ENCODE measurements at places on chromosomes 2 and 18. TPM values are rescaled to one million over a fixed set of nuclear protein-coding genes. Genes with fewer than 3 reads are reported as not detected.

ANKRD30BL gene
- not detected for total RNA-seq

CKAP2L gene
- total RNA-seq, result not detected

DNA sequence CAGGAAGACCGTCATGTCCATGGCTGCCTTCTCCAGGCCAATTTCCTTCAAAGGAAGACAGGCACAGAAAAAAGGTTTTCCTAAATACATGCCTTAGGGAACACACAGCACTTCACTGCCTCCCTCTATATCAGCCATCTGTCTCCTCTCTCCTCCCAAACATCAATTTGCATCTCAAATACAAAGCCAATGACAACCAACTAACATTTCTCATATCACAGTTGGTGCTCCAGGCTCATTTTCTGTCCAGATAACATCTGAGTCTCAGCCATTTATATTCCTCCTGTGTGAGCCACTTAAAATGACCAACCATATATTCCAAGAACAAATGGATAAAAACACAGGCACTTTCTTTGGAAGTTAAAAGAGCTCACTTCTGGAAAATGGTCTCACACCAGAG is 62.5 kb upstream of the ACAA2 start:
- no peak for DNase-seq

ZBTB7C gene
- total RNA-seq, result 6.7 TPM

GRCh38 chr2:71716697-71717624 is 263.6 kb downstream of the DYSF start:
- DNase-seq, result peak; percentile 94

AQP12B gene
- not detected for total RNA-seq

DNA sequence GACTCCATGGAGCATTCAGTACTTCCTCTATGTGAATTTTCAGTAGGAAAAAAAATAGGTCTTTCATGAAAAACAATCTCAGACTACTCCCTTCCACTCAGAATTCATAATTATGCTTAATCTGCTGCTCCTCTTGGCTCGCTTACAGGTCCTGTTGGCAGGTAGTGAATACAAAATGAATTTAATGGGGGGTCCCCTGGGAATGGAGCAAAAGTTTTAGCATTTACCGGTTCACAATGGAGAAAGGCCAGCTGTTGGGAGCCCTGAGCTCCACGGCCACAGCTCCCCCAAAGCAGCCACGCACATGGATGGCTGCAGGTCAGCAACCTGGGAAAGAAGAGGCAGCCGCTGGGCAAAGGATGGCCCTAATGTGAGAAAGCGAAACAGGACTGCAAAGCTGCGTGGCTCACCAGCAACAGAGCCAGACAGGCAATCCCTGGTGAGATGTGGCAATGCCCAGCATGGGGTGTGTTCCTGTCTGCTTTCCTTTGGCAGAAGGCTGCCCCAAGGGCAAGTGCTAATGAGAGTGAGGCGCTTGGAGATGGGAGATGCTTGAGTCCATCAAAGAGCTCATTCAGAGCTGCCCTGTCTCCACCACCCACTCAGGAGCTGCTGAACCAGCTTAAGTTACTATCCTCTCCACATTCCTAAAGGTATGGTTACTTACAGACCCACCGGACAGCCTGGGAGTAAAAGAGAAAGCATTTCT is 447.4 kb downstream of the EPHA4 start:
- DNase-seq, result no peak

- DNase-seq, result no peak
Observed at GRCh38 chr2:55061523-55062344, 11.5 kb upstream of the RTN4 start.

CCDC150 gene
- 4.5 TPM for total RNA-seq

SERPINB3 gene
- not detected for total RNA-seq

SLC5A7 gene
- 0.11 TPM for total RNA-seq

ACMSD gene
- total RNA-seq, result not detected

ERICH2 gene
- total RNA-seq, result not detected

ABCG5 gene
- total RNA-seq, result not detected

GRCh38 chr2:79292239-79292957 is 132.8 kb upstream of the REG3A start:
- DNase-seq, result no peak

GRCh38 chr2:135689679-135690078 is 52.0 kb upstream of the UBXN4 start:
- DNase-seq, result no peak

DNA sequence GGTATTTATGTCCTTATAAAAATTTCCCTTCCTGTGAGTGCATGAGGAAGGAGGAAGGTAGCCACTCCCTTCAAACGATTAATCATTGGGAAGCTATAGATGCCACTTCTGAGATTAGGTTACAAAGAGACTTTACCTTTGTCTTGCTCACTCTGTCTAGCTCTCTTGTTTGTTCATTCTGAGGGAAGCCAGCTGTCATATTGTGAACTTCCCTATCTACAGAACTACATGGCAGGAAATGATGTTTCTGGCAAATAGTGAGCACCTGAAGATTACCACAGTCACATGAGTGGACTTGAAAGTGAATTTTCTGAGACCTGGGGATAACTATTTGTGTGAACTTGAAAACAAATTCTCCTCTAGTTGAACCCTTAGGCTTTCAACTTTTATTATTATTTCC is 776.8 kb downstream of the CCDC85A start:
- DNase-seq, result no peak

DNA sequence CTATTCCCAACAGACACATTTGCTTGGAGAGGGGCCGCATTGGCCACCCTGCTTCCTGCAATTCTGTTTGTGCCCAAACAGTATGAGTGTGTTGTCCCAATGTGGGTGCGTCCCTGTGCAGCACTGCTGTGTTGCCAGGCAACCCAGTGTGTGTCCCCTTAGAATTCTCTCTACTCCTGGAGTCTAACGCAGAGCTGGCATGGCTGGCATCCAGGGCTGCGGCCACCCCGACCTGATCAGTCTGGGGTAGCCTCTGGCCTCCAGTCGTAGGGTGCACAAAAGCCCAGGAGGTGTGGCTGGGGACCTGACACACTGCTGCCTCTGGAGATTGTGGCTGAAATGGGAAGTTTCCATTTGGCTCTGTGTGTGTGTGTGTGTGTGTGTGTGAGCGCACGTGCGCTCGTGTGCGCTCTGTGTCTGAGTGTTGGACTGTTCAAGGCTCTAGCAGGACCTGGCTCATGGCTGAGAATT is 48.0 kb downstream of the TEX44 start:
- peak; percentile 78 for DNase-seq

DNA sequence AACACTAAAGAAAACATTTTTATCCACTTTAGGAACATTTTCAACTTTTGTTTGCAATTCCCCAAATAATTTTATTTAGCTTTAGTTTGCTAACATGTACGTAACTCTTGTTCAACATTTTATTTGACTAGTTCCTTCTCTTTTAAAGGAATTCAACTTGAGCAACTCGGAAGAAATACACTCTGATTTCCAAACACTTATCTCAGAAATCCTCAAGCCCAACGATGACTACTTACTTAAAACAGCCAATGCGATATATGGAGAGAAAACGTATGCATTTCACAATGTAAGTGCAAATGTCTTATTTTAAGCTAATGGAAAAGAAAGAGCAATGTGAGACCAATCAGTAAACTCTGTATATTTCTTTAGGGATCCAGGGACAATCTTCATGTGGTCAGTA is 10.1 kb downstream of the SERPINB10 start:
- no peak for DNase-seq

DNA sequence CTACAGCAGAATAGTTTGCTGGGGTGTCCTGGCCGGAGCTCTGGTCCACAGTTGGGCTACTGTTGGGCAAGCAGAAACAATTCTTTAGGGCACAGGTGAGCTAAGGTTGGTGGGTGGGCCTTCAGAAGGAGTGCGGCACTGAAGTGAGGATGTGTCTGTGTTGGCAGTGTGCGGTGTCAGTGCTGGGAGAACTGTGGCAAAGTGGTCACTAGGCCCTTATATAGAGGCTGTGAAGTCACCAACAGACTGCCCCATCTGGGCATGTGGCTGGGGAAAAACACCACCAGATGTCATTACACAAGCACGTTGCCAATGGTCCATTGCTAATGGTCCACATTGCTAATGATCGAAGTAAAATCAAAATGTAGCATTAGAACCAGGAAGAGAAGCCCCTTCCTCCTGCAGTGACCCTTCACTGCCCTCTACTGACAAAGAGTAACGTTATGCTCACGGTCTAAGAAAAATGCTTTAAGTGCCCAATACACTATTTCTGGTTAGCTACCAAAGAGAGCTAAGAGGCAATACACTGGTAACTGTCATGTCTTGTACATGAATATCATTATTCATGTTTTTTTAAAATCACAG is 21.3 kb downstream of the SCN1A start:
- DNase-seq, result no peak

MORN2 gene
- total RNA-seq, result 16.3 TPM

GRCh38 chr2:8538531-8538930 is 143.3 kb upstream of the ID2 start:
- DNase-seq, result peak; percentile 21

DNA sequence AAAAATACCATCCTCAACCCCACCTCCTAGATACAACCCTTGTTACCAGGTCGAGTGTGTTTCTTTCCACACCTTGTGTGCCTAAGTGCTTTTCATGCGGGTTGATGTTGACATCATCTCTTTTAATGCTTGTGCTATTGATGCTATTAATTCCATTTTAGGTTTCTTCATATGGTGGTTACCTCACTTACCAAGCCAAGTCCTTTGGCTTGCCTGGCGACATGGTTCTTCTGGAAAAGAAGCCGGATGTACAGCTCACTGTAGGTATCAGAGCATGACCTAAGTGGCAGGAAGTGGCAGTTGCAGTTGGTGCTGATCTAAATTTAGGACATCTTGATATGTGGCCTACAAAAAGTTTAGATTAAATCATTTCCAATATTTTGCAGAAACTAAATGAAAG is 149.9 kb upstream of the TTC39C start:
- no peak for DNase-seq

DNA sequence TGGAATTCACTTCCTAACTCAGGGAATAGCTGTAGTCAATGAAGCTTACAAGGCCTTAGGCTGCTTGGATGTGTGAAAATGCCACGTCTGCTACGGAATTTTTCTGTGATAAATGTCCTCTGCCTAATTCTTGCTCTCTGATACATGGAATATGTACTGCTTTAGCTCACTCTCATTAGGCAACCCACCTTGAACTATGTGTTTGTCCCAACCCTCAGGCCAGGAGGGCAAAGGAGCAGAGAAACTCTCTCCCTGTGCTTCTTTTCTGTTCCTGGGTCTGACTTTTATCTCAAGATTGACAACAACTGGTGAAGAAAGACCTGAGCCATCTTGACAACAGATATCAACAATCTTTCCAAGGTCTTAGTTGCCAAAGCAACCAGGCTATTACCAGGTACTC is 143.9 kb downstream of the GCA start:
- DNase-seq, result no peak

DNA sequence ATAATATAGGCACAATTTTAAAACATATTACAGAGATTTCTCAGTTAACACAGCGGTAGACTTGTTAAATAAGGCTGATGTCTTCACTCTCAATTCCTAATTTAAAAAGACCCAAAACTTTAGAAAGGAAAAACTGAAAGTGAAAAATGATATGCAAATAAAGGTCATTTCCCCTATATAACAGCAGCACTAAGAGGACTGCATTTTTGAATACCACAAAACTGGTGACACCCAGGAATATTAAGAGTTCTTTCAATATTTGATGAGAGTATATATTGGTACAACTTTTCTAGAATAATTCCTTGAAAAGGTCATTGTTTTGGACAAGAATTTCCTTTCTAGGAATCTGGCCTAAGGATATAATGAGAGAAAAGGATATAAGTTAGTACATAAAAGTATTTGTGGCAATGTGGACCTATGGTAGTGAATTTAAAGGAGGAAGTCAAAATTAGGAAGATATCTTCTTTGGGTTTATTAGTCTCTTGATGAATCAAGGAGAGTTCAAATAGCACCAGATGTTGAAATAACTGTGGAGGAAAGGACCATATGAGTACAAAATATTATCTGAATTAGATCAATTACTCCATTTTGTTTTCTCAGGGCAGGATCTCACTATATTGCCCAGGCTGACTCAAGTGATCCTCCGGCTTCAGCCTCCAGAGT is 70.3 kb downstream of the TMEM237 start:
- DNase-seq, result no peak

GATA6 gene
- total RNA-seq, result 95.3 TPM

DNA sequence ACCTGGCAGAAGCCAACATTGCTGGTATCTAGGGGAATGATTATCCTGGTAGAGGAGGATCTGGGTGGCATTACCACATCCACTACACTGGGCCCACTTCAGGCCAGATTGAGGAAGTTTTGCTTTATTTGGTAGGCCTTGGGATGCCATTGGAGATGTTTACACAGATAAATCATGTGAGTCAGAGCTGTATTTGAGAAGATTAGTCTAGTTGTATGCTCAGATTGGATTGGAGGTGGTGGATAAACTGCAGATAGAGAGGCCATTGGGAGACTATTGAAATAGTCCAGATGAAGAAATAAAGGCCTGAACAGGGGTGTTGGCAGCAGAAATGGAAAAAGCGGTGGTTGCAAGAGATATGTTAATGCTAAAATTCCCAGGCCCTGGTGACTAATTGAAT is 81.5 kb downstream of the EFEMP1 start:
- DNase-seq, result no peak

MALL gene
- total RNA-seq, result 17.6 TPM

TTN gene
- total RNA-seq, result 4,414 TPM

DNA sequence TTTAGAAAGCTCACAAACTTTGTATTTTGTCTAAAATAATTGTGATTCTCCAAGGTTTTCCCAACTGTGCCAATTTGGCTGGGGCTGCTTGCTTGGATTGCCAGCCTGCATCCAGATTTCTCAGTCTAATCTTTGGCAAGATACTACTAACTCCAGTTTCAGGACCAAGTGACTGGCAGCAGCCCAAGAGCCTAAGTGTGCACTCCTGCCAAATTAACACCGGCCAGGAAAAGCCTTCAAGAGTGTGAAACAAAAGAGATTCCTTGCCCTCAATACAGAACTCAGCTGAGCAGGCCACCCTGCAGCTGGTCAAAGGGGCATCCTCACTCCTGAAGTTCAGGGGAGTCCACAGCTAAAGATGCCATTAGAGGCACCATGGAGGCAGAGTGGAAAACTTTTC is 589.0 kb upstream of the ACVR2A start:
- no peak for DNase-seq

GRCh38 chr2:111216811-111217652 is 96.3 kb downstream of the BCL2L11 start:
- DNase-seq, result no peak

GRCh38 chr2:7517088-7517487 is 599.9 kb downstream of the RNF144A start:
- no peak for DNase-seq

- DNase-seq, result no peak
Observed at GRCh38 chr2:89841476-89841840, 1150.0 kb downstream of the RPIA start.

CLEC4F gene
- not detected for total RNA-seq

PROKR1 gene
- not detected for total RNA-seq

DNA sequence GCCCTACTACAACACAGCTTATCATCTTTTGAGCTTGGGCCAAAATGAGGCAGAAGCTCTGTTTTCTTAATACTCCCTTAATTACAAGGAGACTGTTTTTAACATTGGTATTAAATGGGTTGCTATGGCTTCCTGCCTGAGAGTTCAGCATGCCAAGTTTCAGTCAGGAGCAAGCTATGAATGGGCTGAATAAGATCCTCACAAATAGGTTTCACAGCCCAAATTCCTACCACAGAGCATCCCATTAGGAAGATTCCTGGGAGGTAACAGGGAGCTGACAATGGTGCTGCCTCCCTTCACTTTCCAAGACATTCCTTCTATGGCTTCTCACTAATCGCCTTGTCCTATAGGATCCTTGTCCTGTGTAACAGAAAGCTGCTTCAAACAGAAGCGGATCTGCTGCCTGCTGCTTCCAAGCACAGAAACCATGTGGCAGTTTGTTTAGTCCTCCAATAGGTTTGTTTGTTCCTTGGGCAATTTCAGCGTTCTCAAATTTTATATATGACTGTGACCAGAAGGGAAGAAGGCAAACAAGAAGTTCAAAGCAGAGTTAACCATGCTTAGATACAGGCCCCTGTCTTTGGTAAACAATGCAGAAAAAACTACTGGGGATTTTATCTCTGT is 70.9 kb downstream of the NCKAP5 start:
- no peak for DNase-seq
